ENCODE measurements at places on chromosomes 11 and 22.

- DNase-seq = no peak
Measured at GRCh38 chr11:32388365-32388764, 47.0 kb downstream of the WT1 start.

DNA sequence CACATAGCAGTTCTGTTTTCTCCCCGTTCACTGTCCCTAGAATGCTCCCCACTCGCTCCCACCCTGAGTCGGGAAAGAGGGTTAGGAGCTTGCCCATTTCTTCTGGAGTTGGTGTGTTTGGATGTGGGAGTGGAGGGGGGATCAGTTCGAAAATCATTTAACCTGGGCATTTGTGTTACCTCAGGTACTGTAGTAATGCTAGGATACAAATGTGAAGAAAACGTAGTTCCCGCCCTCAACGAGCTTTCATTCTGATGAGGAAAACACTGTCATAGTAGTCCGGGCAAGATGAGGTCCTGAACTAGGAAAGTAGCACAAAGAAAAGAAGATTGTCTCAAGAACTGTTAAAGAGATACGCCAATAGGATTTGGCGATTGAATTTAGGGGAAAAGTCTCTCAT, 539 bp downstream of the SDHD start:
- DNase-seq = no peak

DNA sequence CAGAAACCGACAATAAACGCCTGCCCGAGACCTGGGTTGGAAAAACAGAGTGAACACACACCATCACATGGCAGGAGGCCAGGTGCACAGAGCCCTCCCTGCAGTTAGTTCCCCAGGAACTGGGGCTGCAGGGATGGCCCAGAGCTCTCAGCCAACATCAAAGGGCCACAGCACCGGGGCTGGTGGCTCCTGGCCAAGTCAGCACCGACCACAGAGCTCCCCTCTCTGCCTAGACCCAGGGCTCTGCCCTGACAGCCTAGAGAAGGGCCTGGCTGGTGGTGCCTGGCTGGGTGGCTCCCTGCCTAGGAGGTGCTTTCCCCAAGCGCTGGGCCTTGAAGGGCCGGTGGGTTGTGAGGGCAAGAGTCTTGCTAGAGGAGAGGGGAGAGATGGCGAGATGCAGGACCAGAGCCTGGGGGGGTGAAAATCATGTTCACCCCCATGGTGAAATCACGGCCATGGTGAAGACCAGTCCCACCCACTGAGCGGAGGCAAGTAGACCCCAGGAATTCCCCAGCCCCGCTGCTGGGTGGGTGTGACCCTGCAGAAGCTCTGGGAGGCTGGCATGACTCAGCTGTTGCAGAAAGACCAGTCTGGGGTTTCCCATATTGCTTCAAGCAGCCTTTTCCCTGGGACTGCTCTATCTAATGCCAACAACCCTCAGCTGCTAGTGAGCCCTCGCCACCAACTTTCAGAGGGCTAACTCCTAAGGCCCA, 7.2 kb upstream of the BID start:
- peak; percentile 89 for DNase-seq

DNA sequence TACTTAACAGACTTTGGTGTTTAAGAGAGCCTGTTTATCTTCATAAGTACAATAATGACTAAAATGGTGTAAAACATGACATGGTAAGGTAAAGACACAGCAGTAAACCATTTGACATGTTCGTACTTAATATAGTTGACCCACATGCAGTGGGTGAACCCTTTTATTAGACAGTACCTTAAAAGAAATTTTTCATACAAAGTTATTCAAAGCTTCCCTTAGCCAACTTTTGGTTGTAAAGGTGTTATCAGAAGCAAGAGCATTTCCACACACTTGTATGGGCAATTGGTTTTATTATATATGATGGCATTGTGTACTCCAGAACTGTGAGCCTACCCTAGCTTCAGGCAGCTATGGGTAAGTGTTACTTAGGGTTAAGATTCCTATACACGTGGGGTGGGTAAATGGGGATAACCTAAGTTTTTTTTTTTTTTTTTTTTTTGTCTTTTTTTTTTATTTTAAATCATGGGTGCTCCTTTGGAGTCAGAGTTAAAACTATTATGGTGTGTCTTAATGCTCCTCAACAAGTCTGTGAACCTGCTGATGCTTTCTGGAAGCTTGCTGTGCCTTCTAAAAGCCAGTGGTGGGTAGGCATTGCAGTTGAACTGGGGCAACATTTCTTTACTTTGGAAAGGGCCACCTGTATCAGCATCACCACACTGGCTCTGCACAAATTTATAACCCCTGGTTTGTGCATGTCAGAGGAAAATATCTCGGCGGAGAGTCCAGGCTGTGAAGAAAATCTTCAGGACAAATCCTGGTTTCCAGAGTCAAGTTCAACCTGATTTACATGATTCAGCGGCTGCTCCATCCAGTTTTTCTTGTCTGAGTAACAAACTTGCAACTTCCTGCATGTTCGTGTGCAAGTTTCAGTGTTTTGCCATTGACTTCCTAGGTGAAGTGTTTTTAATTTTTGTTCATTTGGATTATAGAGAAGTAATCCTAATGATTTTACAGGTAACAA, 3.3 kb downstream of the PCF11 start:
- peak; percentile 67 for DNase-seq

DNA sequence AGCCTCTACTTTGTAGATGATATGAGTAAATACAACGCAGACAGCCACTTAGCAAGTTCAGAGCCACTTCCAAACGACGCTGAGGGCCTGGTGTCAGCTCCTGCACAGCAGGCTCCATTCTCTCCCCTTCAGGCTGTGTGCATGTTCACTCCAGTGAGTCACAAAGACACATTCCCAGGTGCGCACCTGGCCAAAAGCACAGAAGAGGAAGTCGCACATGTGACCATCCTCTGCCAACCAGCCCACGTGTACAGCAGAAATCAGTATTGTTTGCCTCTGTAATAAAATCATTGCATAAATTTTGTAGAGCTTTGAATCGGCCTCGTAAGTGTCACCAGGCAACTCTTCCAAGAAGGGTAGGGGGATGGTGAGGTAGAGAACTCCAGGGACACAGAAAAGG, 19.5 kb upstream of the TPH1 start:
- no peak for DNase-seq

GRCh38 chr11:45278714-45279113, 7.4 kb downstream of the SYT13 start:
- peak; percentile 22 for DNase-seq

DNA sequence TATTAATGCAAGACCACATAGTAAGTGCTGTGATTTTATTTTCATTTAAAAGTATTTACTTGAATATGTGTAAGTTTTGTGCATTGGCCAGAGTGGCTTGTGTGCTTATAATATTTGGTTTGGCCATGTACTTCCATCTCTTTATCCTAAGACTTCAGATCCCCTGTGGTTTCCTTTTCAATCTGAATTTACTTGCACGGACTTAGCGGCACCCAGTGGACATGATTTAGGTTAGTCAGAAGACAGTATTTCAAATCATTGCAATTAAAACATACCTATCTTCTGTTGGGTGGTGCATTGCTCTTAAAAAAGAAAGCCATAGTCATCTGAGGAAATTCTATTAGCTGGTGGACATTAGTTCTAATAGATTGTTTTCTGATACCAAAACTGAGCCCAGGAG, 30.7 kb downstream of the PIWIL4 start:
- peak; percentile 33 for DNase-seq

DNA sequence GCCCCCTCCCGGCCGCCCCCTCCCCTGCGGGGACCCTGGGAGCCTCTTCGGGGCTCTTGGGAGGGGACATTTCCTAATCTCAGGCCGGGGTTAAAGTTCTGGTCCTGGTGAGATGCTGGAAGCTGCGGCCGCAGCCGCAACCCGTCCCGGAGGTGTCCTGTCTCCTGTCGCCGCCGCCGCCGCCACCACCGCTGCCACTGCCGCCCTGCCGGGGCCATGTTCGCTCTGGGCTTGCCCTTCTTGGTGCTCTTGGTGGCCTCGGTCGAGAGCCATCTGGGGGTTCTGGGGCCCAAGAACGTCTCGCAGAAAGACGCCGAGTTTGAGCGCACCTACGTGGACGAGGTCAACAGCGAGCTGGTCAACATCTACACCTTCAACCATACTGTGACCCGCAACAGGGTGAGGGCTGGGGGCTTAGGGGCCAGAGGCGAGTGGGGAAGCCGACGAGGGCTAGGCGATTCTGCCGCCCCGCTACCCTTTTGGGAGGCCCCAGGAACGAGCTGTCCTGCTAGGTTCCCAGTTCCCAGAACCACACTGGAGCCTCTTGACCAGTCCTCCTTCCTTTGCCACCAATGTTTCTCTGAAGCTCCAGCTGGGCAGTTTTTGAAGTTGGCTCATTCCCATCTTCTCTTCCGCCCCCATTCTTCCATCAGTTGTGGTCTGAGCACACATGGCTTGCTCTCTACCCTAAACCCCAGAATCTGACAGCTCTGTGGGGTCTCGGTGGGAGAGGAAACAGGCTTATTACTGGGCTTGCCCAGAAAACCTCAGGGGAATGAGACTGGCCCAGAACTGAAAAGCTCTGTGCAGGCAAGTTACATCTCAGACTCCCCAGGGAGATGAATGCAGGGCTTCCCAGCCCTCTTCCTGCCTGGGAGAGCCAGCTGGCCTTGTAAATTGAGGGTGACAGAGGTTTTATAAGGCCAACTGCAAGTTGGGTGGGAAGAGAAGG, 781 bp downstream of the SIDT2 start:
- DNase-seq = peak; percentile 26

- DNase-seq = no peak
Measured at GRCh38 chr11:70124321-70125000, 46.3 kb downstream of the ANO1 start.

DNA sequence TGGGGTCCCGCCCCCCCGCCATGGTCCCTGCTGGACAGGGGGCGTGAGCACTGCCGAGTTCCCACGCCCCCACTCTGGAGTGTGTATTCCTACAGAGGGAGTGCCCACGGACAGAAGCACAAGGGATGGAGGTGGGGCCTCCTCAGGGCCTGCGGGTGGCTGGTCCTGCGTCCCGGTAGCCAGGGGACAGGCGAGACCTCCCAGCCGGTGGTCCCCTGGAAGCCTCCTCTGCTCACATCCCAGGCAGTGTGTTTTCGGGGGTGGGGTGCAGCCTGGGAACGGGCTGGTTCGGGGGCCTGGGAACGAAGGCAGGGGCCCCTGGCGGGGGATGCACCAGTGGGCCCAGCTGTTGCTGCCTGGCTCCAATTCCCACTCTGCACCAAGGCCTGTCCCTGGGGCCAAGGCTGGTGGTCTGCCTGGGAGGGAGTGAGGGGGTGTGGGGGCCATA, 16.1 kb downstream of the GP1BB start:
- DNase-seq = no peak

GRCh38 chr22:30573594-30574094, 821 bp downstream of the GAL3ST1 start:
- peak; percentile 56 for DNase-seq

DNA sequence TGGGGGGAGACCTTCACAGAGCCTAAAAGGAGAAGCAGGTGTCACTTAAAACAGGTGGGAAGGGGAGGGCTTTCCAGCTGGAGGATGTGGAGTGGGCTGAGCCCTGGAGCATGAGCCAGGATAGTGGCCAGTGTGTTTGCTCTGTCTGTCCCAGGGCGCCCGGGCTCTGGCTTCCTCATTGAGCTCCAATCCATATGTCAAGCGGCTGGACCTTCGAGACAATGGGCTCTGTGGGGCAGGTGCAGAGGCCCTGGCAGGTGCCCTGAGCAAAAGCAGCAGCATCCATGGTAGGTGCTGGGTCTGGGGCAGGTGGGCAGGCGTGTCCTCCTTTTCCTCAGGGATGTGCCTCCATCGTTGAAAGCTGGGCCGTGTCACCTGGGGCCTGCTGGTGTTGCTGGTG, 2.0 kb downstream of the LRRC74B start:
- no peak for DNase-seq

DNA sequence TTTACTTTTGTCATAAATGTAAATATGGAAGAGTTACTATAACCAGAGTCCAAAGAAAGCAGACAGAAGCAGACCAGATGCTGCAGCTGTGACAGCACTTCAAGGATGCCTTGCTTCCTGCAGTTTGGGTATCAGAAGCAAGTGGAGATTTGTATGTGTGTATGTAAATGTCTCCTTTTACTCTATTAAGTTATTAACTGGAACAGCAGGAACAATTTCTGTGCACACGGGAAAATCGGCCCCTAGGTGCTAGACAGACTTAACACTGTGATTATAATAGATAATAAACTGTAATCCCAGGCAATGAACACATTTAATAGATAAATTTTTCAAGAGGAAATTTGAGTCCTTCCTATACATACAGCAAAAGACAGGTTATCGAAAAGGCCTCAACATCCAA, 178.6 kb upstream of the PITPNB start:
- DNase-seq = no peak

DNA sequence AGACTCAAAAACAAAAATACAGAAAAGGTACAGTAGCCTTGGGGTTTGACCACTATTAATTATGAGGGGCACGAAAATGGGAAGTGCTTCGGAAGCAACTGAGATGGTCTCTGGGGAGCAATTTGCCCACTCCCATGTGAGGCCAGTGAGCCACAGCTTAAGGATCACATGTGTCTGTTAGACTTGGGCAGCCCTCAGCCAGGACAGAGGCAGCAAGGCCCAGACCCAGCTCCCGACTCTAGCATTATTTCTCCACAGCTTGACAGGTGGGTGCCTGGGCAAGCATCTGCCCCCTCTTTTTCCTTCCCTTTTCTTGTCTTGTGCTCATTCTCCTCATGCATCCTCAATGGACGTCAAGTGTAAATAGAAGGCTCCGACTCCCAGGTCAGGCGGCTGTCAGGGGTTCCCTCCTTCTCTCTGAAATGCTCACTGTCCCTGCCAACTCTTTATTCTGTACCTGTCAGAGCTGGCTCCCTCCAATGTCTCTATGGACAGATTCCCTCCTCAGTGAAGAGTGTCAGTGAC, 137.0 kb upstream of the RCN1 start:
- DNase-seq = no peak

- DNase-seq = peak; percentile 95
Measured at GRCh38 chr11:113664069-113664980, 41.8 kb downstream of the TMPRSS5 start.

- no peak for DNase-seq
Measured at GRCh38 chr11:59555601-59556114, 44.3 kb downstream of the OR4D9 start.

GRCh38 chr22:49062802-49063544, 764.7 kb downstream of the BRD1 start:
- no peak for DNase-seq

GRCh38 chr22:37419969-37420685, 7.2 kb downstream of the ELFN2 start:
- peak; percentile 78 for DNase-seq

DNA sequence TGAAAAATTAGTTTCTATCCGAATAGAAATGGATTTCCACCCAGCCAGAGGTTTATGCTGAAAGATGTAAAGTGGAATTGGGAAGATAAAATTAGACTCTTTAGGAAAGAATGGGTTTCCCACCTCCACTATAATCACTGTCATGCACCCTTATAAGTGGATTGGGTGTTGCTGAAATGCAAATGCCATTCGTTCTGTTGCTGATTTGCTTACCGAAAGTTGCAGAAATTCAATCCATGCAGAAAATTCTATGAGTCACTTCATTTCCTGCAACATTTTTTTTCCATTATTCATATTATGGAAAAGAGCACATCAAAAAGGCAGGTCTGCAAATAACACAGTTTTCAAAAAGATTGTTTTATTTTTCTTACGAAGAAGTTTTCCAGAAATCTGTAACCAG, 65.6 kb downstream of the LDLRAD3 start:
- DNase-seq = peak; percentile 43
